ENCODE measurements at places on chromosomes 4 and X.

GRCh38 chr4:38223306-38223705, 263.1 kb downstream of the PTTG2 start:
- no peak for DNase-seq

GRCh38 chrX:71616672-71617529, 1.4 kb downstream of the CXCR3 start:
- no peak for DNase-seq

DNA sequence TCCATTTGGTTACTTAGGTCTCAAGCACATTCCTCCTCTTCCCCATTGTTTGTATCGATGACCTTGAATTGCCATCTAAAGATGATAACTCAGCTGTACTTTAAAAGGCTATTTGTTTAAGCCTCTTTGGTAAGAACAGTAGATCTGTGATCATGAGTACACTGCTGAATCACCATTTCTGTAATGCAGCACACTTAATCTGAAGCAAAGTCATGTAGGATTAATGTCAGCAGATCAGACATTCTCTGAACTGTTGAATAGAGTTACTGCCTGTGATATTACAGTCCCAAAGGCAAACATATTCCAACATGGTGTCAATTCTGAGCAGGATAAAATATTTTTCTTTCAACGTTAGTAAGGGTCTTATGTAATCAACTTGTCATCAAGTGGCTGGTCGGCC, 631.6 kb downstream of the TECRL start:
- DNase-seq = no peak

DNA sequence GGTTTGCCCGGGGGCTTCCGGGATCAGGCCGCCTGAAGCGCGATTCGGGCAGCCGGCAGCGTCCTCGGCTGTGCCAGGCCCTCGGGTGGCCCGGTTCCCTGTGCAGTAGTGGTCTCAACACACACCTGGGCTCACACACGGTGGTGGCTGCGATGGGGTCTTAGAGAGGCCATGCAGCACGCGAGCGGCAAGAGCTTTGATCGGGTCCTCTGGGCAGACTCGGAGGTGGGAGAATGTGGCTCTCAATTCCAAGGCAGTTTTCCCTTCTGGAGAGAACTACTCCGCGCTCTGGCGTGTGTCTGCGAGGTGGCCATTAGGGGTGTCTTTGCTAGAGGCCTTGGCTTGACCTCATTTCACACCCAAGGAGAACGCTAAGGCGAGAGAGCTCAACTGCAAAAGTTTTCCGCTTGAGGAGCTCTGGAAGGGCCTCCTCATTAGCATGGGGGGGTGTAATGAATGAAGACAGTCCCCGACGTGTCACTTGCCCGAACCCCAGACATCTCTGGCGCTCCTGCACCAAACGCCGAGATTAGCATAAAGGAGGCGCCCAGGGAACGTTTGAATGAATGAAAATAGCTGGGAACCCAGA, 771 bp upstream of the RBPJ start:
- DNase-seq = no peak

DNA sequence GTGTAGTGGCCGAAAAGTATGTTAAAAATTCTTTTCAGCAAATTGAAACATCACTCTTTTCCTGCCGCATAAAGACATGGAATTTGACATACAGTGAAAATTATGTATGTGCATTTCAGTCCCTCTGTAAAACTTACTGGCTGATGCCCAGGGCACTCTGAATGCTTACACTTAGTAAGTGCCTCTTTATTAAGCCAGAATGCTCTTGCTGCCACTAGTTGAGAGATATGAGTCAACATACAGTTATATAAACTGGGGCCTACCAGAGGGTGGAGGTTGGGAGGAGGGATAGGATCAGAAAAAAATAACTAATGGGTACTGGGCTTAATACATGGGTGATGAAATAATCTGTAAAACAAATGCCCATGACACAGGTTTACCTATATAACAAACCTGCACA, 38.1 kb upstream of the TRPC5 start:
- DNase-seq = no peak

GRCh38 chr4:174794543-174795094, 34.4 kb downstream of the GLRA3 start:
- DNase-seq = no peak

DNA sequence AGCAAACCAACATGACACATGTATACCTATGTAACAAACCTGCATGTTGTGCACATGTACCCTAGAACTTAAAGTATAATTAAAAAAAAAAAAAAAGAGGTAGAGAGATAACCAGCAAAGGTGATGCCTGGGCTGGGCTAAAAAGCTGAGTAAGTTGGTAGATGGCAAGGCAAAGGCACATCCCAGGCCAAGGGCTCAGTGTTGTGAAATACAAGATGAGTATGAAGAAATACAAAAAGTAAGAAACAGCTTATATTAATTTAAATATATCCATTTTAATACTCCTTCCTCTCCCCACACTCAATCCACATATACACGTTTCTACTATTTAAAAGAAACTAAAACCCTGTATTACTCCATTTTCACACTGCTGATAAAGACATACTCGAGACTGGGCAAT, 25.8 kb downstream of the TEC start:
- DNase-seq = no peak

GRCh38 chrX:97311066-97311778, 427.5 kb downstream of the RPA4 start:
- DNase-seq = no peak

GRCh38 chr4:65667506-65668041, 2.7 kb downstream of the EPHA5 start:
- peak; percentile 45 for DNase-seq

DNA sequence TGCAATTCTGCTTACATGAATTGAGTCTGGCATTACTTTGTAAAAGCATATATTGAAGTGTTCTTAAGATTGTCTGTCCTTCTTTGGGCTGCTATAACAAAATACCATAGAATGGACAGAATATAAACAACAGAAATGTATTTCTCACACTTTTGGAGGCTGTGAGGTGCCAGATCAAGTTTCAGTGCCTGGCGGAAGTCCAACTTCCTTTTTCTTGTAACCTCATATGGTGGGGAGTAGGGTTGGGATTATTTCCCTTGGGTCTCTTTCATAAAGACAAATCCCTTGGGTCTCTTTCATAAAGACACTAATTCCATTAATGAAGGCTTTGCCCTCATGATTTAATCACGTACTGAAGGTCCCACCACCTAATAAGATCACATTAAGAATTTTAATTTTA, 199.3 kb upstream of the GRID2 start:
- DNase-seq = no peak

DNA sequence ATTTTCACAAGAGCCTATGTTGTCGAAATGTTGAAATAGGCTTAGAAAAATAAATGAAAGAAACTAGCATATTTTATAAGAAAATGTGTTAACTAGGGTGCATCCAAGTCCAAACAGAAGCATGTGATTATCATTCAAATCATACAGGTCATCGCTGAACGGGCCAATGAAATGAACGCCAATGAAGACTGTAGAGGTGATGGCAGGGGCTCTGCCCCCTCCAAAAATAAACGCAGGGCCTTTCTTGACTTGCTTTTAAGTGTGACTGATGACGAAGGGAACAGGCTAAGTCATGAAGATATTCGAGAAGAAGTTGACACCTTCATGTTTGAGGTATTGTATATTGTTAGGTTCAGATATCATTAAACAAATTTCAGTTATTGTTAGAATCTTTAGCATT, 9.6 kb downstream of the CYP4V2 start:
- DNase-seq = no peak
